Skin of body (tissue), 3 donors: ENCODE measurements at places on chromosomes 12 and 14. TPM values are rescaled to one million over a fixed set of nuclear protein-coding genes. Genes with fewer than 3 reads are reported as not detected.

The C1S gene
- total RNA-seq, result 99.0 TPM

The PRH2 gene
- not detected for total RNA-seq

The RNASE3 gene
- total RNA-seq, result 2.7 TPM

The AMN gene
- 4.4 TPM for total RNA-seq

The SCN8A gene
- total RNA-seq, result 4.1 TPM

The SYCP3 gene
- total RNA-seq, result 0.10 TPM

The AKAP3 gene
- total RNA-seq, result 0.49 TPM

The OTX2 gene
- total RNA-seq, result not detected

The IFNG-AS1 gene
- total RNA-seq, result 0.49 TPM
